ENCODE measurements at places on chromosomes 3 and 15.

DNA sequence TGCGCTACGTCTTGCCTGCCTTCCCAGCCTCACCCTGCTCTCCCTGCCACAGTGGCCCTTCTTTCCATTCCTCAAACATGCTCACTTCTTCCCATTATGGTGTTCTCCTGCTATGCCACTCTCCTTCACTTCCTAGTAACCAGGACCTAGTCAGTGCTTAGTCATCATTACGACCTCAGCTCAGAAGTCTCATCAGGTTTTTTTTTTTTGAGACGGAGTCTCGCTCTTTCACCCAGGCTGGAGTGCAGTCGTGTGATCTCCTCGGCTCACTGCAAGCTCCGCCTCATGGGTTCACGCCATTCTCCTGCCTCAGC lies 149.5 kb downstream of the GREM1 start:
- DNase-seq, result no peak

DNA sequence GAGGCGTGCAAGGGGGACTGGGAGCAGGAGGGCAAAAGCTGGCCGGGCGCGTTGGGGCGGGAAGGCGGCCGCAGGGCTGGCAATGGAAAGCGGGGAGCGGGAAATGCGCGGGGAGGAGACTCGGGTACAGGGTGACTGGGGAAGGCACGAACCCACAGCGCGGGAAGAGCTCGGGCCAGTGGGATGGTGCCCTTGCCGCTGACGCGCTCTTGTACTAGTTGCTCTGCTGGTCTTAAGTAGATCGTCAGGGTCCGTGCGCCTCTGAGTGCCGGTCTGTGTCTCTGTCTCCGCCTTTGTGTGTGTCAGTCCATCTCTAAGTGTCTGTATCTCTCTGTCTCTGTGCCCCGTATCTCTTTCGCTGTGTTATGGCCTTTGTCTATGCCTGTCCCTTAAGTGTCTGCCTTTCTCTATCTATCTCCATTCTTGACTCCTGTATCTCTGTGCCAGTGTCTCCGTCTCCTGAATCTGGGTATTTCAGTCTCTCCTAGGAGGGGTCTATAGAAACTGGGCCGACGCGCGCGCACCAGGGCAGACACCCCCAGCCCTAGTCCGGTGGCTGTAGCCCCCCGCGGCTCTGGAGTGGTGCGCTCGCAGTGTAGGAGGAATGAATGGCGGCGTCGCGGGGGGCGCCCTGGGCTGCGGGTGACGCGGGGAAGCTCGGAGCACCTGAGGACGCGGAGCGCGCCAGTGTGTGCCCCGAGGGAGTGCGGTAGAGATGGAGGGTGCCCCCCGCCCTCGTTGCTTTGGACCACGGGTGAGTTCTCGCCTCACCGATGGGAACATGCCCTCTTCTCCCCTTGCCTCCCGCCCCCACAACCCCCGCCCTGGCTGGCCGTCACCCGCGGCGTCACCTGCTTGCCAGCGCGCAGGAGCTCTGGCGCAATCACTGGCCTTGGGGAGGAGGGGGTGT lies 756 bp upstream of the CAMK2N2 start:
- DNase-seq, result peak; percentile 28

- no peak for DNase-seq
Measured at GRCh38 chr3:10890665-10891064, 74.6 kb downstream of the SLC6A11 start.

- DNase-seq, result no peak
Measured at GRCh38 chr3:139985576-139985975, 50.6 kb downstream of the CLSTN2 start.

- no peak for DNase-seq
Measured at GRCh38 chr3:73461547-73461946, 163.2 kb downstream of the PDZRN3 start.

DNA sequence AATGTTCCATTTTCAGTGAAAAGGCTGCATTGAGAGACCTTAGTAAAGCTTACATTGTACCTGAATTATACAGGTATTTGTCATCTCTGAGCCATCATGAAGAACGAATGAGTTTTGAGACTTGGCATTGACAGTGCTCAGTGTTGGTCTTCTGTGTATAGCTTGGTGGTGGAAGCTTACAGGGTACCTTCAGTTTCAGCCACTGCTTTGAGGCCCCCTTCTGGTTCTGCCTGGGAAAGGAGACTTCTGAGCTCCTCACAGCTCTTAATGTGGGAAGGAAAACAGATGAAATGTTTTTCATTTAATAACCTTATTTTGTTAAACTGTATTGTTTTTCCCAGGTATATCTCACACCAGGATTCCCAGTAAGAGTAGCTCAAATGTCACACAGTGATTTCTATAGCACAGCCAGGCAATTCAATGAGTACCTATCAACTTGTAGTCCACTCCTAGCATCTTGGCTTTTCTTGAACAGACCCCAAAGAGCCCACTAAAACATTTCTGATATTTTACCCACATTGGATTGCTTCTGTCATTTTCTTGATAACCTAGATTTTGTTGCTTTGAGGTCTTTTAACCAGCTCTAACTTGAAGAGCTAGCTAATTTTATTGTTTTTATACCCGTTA lies 5.6 kb downstream of the SERPINI1 start:
- peak; percentile 34 for DNase-seq

DNA sequence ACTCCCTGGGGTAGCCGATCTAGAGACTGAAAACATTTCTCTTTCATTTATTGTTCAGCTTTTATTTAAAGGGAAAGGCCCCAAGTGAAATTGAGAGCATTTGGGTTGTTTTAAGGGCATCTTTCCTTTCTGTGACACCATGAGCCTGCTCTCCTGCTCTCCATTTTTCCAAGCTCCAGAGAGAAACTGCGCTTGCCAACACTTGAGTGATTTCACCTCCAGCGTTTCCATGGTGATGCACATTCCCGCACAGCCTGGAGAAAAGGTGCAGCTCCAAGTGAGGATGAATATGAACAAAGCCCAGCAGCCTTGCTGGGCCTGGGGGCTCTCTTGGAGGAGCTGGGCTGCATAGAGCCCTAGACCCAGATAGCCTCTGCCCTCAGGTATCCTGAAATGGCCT lies 159.2 kb upstream of the PPP2R3A start:
- DNase-seq, result no peak

- no peak for DNase-seq
Measured at GRCh38 chr3:195160908-195161434, 110.0 kb downstream of the XXYLT1 start.

All from activated CD4-positive, alpha-beta T cell treated with anti-CD3 and anti-CD28 coated beads, Interleukin-2, Interleukin-6, amounts not matched to agents 100 ng/mL and 50 ng/mL, durations not matched to agents 16 hours and 8 hours (primary cell).